ENCODE measurements at places on chromosomes 7 and 10.
A peak's percentile ranks its signal among the peaks of the same experiment; 100 is the strongest.

DNA sequence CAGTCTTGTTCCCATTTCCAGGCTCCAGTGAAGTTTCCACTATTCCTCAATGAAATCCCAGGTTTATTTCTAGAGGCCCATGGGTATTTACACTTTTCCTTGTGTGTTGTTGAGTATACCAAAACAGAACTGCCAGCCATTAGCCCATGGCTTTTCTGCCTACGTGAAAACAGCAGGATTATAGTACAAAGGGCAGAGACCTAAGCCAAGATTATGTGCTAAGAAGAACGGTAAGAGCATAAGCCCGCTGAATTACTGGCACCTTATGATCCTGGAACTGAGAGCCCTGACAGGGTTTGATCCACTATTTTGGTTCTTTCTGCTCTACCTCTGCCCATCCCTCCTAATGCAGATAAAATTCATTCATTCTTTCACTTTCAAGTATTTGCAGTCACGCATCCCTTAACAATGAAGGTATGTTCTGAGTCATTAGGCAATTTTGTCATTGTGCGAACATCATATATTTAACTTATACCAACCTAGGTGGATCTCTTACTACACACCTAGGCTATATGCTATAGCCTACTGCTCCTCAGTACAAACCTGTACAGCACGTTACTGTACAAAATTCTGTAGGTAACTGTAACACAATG lies 16.0 kb downstream of the SEMA3C start:
- no peak for DNase-seq

- DNase-seq: peak; percentile 47
These were observed 27.8 kb downstream of the STN1 start for GRCh38 chr10:103890194-103890658.

DNA sequence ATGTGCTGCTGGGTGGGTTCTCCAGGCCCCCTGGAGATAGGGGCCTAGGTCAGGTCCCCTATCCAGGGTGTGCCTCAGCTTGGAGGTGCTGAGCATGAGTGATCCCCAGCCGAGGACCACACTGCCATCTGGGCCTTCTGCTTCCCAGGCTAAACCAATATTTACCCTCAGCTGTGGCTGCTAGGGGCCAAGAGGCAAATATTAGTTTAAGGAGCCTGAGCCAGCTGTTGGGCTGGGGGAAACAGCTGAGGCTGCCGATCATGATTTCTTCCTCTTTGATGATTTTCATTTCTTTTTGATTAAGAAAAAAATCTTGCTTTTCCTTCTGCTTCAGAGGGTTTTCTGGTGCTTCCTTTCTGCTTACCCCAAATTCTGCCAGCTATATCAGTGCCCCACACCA lies 83.4 kb downstream of the NEURL1 start:
- no peak for DNase-seq

DNA sequence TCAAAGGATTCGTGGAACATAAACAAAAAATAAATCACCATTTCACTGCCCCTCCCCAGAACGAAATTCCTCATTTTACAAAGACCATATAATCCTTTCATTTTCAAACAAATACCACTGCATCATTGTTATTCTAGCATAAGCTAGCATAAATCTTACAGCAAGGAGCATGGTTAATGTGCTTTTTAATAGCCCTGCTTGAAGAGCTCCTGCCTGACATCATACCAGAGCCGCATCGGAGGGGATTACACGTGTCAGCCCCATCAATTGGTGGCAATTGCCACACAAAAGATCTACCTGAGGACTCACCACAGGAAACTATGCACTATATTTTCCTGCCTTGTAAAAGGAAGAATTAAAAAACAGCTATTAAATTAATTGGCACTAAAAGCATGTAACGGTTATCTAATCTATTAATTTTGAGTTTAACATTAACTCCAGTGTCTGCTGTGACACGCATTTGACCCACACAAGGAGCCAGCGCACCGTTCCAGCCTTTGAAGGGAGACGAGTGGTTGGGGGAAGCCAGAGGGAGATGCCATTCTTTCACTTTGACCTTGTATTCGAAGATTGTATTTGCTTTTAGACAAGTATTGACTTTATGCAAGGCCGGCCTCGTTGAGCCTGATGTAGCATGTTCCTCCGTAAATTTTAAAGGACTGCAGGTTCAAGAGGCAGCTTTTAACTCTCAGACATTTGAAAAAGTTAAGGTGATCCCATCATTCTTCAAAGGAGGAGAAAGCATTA lies 261.1 kb upstream of the RNF32 start:
- no peak for DNase-seq

- no peak for DNase-seq
These were observed 10.1 kb upstream of the HOXA13 start for GRCh38 chr7:27209933-27210440.

DNA sequence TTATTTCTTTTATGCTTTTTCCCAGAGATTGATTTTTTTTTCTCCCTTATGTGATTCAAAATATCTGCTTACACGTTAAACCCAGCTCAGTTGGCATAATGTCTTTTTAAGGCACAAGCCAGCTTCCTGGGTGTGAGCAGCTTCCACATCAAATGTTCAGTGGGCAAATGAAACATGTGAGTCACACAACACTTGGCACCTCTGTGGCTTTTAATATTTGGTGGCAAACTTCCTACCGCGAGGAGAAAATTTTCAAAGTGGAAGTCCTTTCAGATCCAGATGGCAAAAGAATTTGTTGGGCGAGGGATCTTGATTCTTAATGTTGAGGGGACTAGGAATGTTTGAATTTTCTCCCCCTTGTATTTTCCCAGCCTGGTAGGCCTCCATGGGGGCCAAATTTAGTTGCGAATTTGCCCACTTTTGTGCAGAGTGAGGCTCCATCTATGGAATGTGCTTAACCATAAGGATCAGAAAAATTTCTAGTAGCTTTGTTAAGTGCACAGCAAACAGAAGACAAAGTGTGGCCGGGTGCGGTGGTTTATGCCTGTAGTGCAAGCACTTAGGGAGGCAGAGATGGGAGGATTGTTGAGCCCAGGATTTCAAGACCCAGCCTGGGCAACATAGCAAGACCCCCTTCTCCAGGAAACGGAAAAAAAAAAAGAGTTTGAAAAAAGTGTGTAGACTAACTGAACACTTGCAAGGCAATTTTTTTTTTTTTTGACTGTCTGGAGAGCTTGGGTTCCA lies 31.0 kb downstream of the CUX1 start:
- no peak for DNase-seq

GRCh38 chr7:73610105-73610504 lies 14.2 kb downstream of the MLXIPL start:
- no peak for DNase-seq

GRCh38 chr10:31035266-31035798 lies 3.7 kb upstream of the ZNF438 start:
- no peak for DNase-seq

DNA sequence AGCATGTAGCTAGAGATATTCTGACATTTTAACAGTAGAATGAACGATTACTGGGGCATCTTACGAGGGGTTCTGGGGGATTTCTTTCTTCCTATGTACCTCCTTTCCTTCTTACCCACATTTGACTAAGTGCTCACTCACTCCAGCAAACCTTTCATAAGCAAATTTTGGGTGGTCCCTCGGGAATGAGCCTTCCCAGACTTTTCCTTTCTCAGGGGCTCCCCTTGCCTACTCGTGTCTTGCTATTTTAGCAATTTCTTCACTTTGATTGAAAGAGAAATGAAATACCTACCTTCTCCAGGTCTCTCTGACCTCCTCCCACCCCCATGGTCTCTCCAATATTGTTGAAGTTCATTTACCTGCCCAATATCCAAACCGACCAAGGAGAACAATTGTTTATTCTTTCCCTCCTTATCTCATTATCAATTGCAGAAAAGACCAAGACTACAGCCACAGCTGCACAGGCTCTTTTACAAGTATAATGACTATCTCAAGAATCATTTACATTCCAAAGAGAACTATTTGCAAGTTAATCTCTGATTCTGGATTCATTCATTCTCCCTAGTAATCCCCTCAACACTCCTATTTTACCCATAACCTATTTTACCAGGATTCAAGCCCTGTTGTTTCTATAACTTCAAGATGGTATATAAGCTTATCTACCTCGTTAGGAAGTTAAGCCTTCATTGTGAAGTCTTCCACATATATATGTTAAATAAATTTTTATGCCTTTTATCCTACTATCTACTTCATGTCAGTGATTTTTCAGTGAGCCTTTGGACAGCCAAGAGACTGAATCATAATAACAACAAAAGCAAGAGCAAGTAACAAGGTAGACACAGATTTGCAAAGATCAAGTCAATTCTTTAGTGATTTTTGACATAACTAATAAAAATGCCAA lies 480.6 kb downstream of the IPMK start:
- DNase-seq: no peak

- DNase-seq: no peak
These were observed 381.1 kb downstream of the SDK1 start for GRCh38 chr7:3682028-3682710.

DNA sequence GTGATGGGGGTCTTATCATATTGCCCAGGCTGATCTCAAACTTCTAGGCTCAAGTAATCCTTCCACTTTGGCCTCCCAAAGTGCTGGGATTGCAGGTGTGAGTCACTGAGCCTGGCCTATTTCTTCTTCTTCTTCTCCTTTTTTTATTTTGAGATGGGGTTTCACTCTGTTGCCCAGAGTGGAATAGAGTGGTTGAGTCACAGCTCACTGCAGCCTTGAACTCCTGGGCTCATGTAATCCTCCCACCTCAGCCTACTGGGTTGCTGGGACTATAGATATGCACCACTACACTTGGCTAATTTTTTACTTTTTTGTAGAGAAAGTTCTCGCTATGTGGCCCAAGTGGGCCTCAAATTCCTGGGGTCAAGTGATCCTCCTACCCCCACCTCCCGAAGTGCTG lies 124.3 kb downstream of the SKIDA1 start:
- DNase-seq: no peak

DNA sequence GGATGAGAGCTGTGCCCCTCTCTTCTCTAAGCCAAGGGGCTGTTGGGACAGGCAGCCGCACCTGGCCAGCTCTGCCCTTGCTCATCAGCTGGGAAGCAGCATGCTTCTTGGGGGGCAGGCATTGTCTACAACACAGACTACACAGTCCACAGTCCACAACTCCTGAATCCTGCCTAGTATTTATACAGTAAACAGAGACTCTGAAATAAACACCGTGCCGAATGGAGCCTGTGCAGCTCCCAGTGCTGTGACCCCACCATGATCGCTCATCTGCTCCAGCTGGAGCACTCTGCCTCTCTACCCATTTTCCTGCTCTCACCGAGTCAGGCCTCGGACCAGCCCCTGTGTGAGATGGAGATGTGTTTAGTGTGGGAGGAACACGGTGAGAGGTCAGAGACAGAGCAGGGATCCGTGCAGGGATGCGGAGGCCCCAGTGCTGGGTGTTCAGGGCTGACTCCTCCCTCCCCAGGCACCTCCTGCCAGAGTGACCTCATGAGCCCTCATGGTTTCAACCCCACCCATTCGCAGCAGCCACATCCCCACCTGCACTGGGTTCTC lies 608.0 kb downstream of the DNAJB6 start:
- no peak for DNase-seq

DNA sequence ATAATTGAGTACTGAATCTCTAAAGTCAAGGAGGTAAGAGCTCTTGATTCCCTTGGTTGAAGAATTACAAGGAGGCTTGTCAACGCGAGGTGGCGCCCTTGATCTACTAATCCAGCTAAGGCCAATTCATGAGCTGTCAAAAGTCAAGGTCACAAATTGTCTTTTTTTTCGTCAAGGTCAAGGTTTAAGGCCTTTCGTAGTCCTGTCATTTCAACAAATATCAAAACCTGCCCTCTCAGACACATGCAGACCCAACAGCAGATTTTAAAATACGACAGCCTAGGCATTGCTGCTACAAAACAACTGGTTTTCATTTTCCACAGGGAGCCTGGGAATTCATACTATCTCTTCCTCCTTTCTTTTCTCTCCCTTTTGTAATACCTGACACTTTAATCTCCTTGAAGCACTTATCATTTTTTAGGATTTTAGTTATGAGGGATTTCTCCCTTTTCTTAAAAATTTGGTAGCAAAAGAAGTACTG lies 3.6 kb downstream of the HOXA13 start:
- peak; percentile 91 for DNase-seq

DNA sequence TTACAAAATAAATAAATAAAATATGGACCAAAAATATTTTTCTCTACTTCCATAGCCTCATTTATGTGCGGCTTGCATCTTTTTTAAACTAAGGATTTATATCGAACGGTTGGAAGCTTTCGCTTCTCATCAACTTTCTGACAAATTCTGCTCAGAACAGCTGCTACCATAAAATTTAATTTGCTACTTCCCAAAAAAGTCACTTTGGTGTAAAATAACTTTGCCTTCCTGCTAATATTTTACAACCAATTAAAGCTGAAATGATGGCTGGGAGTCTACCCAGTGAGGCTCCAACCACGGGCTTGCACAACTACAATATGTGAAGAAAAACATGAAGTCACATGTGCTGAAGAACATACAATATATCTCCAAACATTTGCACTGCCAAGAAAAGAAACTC lies 253.1 kb upstream of the NEBL start:
- no peak for DNase-seq

- DNase-seq: no peak
These were observed 4.6 kb downstream of the CDK5 start for GRCh38 chr7:151053096-151053495.

DNA sequence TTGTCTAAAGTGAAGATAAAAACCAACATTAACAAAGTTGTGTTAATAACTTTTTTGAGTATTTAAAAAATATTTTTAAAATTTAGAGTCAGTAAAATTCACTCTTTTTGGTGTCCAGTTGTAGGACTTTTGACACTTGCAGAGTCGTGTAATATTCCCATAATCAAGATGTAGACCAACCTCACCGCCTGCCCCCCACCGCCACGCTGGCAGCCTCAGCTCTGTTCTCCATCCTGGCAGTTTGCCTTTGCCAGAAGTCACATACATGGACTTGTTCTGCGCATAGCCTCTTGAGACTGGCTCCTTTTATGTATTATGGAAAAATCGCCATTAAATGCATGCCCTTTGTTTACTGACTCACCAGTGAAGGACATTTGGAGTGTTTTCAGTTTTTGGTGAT lies 27.3 kb upstream of the SYCE1 start:
- DNase-seq: no peak

DNA sequence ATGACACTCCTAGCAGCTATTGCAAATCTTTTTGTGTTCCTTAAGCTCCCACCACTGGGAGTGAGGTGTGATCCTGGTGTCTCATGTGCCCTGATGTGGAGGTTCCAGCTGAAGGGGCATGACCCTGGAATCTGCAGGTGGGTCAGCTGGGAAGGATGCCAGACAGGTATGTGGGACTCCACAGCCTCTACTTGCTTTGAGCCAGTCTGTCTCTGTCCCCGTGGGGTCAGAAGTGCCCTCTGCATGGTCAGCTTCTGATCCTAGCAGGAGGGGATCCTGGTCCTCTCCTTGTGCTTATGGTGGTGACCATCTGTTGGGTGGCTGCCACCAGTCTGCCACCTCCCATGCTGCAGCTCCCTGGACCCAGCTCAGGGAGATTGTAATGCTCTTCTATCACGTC lies 51.1 kb upstream of the COMTD1 start:
- DNase-seq: no peak

- no peak for DNase-seq
These were observed 109.2 kb downstream of the PDGFA start for GRCh38 chr7:410395-410910.

GRCh38 chr10:13684806-13685482 lies 98.2 kb downstream of the PRPF18 start:
- no peak for DNase-seq

Data from activated CD4-positive, alpha-beta T cell treated with anti-CD3 and anti-CD28 coated beads, Interleukin-2, amount 50 U/mL, for 48 hours (primary cell).